ENCODE measurements at places on chromosomes 2 and 18.

DNA sequence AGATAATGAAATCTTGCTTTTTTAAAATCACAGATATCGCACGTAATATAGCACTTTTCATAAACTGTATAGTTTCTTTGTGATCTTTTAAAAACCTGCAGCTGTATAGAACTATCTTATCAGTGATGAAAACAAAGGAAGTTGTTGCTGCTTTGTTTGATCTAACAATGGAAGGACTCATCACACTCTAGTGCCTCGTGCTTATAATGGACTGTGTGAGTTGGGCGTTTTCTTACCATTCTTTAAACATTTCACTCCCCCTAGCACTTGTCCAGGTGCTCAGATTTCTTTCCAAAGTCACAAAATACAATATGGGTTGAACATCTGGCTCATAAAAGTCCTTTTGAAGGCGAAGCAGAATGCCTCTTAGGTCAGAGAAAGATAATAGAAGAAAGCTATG, 94.8 kb upstream of the SPATS2L start:
- no peak for DNase-seq

- DNase-seq = no peak
Measured at GRCh38 chr2:144650907-144651306, 131.0 kb upstream of the ZEB2 start.

- DNase-seq = no peak
Measured at GRCh38 chr18:49167084-49167483, 216.3 kb upstream of the SMAD7 start.

DNA sequence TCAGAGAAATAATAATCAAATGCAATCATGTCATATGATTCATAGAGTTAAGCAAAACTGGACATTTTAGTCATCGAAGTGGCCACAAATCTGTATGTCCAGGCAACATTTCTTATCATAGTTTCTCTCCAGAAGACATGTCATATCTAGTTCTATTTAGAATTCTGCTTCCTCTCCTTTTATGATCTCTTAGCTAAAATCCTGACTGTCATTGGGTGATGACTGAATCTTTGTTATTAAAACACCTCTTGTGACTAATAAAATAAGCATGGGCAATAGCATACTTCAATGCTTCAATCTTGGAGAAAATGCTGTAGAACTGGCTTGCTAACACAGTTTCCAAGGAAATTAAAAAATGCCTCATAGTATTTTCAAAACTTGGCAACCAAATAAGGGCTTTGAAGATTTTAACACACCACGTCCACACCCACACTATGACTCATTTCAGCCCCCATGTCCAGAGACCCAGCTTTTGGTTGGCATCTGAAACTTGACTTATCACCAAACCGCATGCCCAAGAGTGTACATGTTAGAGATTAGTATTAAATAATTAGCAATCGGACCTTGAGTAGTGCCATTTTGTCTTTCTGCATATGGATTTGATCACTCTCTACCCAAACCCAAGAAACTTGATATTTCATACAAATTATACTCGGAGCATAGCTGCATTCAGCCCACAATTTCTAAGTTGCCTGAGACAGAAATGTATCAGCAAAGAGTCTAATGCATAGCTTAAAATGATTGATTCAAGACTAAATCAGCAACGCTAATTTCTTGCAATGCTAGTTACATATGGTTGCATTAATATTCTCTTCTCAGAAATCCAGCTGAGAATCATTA, 106.5 kb upstream of the ETAA1 start:
- DNase-seq = no peak

GRCh38 chr2:104321116-104321795, 532.7 kb upstream of the POU3F3 start:
- no peak for DNase-seq

DNA sequence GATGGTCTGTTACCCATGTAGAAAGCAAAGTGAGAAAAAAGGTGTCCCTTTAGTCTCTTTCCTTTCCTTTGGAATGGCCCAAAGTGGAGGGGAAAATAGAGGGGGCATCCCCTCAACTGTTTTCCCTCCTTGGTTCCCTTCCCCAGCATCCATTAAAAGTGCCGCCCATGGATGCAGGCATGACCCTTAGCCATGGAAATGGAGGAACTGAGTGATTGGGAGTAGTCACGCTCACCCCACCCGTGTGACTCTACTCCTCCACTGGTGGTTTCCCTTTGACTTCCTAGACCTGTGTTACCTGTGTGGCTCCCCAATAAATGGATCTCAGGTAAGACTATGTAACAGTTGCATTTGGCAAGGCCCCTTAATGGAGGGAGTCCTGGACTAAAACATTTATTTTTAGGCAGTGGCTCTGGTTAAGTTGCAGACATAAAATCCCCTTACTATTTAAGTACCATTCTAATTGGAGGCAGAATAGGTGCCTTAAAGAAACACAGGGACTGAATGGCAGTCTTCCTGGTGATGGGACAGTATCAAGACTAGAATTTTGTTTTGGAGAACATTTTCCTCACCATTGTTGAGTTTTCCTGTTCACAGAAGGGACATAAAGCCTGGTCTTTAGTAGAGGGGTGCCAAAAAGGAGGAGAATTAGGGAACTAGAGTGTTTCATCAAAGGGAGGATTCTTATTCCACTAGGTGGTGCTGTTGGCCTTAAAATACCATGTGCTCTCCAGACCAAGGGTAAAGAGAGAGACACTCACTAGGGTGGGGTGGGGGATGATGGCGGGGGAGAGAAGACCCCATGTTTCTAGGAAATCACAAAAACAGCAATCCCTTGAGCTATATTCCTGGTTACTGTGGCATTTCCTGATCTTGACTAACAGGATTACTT, 25.7 kb upstream of the PLA2R1 start:
- no peak for DNase-seq

- no peak for DNase-seq
Measured at GRCh38 chr2:120763931-120764330, 28.3 kb downstream of the GLI2 start.

GRCh38 chr2:6574121-6574520, 291.6 kb downstream of the CMPK2 start:
- DNase-seq = no peak

Data from muscle of arm (tissue), 14 donors.